SJSA1 (cell line): ENCODE measurements at places on chromosomes 6 and 20. TPM values are rescaled to one million over a fixed set of nuclear protein-coding genes. Genes with fewer than 3 reads are reported as not detected.

DNA sequence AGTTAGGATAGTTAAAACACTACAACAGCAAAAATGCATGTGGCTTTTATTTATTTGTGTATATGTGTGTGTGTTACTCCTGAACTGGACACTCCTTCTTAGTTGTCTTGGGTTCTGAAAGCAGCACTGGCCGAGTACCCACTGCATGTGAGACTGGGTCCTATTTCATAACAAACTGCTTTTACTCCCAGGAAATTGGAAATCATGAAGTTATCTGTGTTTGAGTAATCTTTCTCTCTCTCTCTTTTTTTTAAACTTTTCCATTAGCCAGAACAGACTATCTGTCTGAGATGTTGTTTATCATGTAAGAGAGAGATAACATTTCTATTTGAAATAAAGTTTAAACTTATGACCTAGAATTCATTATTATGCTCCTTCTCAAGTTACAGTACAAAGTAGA, 110.4 kb downstream of the LIN28B start:
- no peak overlapping the region for H3K27ac ChIP-seq
- no peak overlapping the region for H3K4me3 ChIP-seq
- no peaks in the 10 kb centered on the region for H3K27me3 ChIP-seq
- H3K4me1 ChIP-seq, result no peaks in the 10 kb centered on the region
- H3K36me3 ChIP-seq, result no peaks in the 10 kb centered on the region

DNA sequence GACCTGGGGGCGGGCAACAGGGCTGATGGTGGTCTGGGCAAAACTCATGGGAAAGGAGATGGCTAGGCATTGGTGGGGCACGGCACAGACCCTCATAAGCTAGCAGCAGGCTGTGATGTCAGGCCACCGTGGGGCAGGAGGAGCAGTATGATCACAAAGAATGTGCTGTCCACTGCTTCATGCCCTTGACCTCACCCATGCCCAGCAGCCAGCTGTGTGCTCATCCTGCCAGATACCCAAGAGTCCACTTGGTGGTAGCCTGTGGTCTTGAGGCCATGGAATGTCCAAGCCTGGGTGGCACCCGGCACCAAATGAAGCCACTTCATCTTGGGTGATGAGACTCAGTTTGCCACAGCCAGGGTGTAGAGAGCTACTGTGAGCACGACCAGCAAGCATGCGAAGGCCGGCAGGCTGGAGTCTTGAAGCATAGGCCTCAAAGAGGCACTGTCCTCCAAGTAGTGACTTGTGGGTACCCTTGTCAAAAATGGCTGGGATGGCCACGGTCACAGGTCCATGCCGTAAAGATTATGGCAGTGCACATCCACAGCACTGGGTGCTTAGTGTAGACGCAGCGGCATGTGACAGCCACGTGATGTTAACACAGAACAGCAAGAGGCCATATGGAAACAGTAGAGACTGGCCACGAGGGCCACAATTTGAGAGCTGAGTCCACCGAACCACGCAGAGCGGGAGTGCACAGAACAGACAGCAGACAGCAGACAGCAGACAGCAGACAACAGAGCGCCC, 19.0 kb downstream of the PLAGL2 start:
- no peak overlapping the region for H3K4me3 ChIP-seq
- no peaks in the 10 kb centered on the region for H3K27me3 ChIP-seq
- DNase-seq, result no peak
- no peak overlapping the region for H3K27ac ChIP-seq
- peaks cover 25% of the 10 kb centered on the region for H3K36me3 ChIP-seq
- H3K4me1 ChIP-seq, result peaks cover 20% of the 10 kb centered on the region

DNA sequence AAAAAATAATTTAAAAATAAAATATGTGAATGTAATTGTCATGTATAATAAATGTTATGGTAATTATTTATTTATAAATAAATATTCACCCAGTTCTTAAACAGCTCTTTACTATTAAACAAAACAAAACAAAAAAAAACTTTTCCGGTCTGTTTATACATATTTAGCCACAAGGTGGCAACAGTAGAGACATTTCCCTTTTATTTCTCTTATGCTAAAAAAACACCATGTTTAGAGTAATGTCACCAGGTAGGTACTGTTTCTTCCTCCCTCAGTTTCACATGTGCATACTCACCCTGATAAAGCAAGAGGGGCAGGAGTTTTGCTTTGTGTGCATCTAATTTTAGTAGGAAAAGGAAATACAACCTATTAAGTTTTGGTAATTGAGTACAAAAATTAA, 610.4 kb upstream of the IMPG1 start:
- H3K36me3 ChIP-seq, result no peaks in the 10 kb centered on the region
- DNase-seq, result no peak
- H3K4me1 ChIP-seq, result no peaks in the 10 kb centered on the region
- H3K27ac ChIP-seq, result no peak overlapping the region

- no peak for DNase-seq
- no peaks in the 10 kb centered on the region for H3K27me3 ChIP-seq
- H3K4me1 ChIP-seq, result no peaks in the 10 kb centered on the region
- H3K4me3 ChIP-seq, result no peak overlapping the region
- no peak overlapping the region for H3K27ac ChIP-seq
- H3K36me3 ChIP-seq, result no peaks in the 10 kb centered on the region
Measured at GRCh38 chr6:7851780-7852179, 58.8 kb downstream of the TXNDC5 start.

- no peaks in the 10 kb centered on the region for H3K27me3 ChIP-seq
- no peak overlapping the region for H3K27ac ChIP-seq
- peaks cover 3% of the 10 kb centered on the region for H3K36me3 ChIP-seq
- H3K4me1 ChIP-seq, result no peaks in the 10 kb centered on the region
Measured at GRCh38 chr6:30283761-30284160, 43.0 kb upstream of the TRIM39 start.

DNA sequence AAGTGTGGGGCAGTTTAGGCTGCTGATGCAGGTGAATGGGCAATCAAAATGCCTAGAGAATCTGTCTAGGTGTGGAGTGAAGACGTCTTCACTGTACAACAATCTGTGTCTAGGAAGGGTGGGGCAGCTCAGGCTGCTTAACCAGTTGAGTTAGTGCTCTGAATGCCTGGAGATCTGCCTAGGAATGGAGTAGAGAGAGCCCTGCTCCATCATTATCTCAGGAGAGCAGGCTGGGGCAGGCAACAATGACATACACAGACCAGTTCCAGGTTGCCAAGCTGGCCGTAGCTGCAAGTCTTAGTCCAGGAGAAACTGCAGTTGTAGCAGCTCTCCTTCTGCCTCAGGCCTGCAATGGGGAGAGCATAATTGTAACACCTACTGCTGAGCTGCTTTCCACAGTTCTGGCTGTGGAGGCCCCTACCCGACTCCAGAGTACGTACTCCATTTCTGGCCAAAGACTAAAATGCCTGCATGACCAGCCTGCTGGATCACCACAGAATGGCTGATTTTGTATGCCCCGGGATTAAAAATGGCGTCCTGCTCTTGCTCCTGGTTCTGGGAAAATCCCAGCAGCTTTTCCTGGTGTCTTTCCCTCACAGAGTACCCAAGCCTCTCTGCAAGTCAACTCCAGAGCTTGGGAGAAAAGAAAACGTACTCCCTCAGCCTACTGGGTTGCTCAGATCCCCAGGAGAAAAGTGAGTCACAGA, 545.4 kb downstream of the ADGRB3 start:
- DNase-seq, result no peak
- no peaks in the 10 kb centered on the region for H3K27me3 ChIP-seq
- no peak overlapping the region for H3K27ac ChIP-seq

GRCh38 chr6:119129148-119129967, 50.9 kb upstream of the FAM184A start:
- no peaks in the 10 kb centered on the region for H3K36me3 ChIP-seq
- peak overlapping the region; percentile 24 for H3K27ac ChIP-seq
- no peaks in the 10 kb centered on the region for H3K27me3 ChIP-seq
- H3K4me3 ChIP-seq, result no peak overlapping the region
- peaks cover 14% of the 10 kb centered on the region for H3K4me1 ChIP-seq

- no peaks in the 10 kb centered on the region for H3K36me3 ChIP-seq
- no peak overlapping the region for H3K27ac ChIP-seq
- peaks cover 9% of the 10 kb centered on the region for H3K4me1 ChIP-seq
- no peak overlapping the region for H3K4me3 ChIP-seq
- no peaks in the 10 kb centered on the region for H3K27me3 ChIP-seq
- DNase-seq, result no peak
Measured at GRCh38 chr6:112258642-112259336, 4.4 kb upstream of the LAMA4 start.

GRCh38 chr6:144316862-144317195, 31.7 kb downstream of the UTRN start:
- peaks cover 27% of the 10 kb centered on the region for H3K4me1 ChIP-seq
- no peak for DNase-seq
- no peak overlapping the region for H3K4me3 ChIP-seq
- H3K27me3 ChIP-seq, result no peaks in the 10 kb centered on the region
- H3K36me3 ChIP-seq, result peaks cover 11% of the 10 kb centered on the region

GRCh38 chr6:15036690-15037245, 209.1 kb upstream of the JARID2 start:
- no peak overlapping the region for H3K4me3 ChIP-seq
- no peaks in the 10 kb centered on the region for H3K4me1 ChIP-seq
- no peak overlapping the region for H3K27ac ChIP-seq
- no peaks in the 10 kb centered on the region for H3K27me3 ChIP-seq

- peaks cover 15% of the 10 kb centered on the region for H3K4me1 ChIP-seq
- peaks cover 10% of the 10 kb centered on the region for H3K36me3 ChIP-seq
- peak overlapping the region; percentile 76 for H3K27ac ChIP-seq
- DNase-seq, result peak; percentile 70
Measured at GRCh38 chr6:106199998-106200397, 113.9 kb downstream of the PRDM1 start.

DNA sequence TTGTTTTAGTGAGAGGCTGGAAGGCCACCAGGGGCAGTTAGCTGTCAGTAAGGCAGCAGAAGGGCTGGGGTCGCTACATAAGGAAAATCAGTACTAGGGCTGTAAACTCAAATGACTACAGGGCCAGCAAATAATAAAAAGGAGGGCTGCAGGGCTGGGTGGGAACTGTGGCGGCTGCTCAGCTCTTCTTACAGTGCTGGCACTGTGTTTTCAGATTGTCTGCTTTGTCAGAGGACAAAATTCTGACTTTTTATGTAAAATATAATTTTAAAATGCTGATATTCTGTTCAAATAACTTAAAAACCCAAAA, 23.2 kb downstream of the HLA-A start:
- H3K27ac ChIP-seq, result peak overlapping the region; percentile 84
- DNase-seq, result no peak
- H3K4me1 ChIP-seq, result peaks cover 45% of the 10 kb centered on the region
- peak overlapping the region; percentile 31 for H3K4me3 ChIP-seq
- H3K36me3 ChIP-seq, result no peaks in the 10 kb centered on the region

- no peak for DNase-seq
- no peaks in the 10 kb centered on the region for H3K27me3 ChIP-seq
- H3K4me1 ChIP-seq, result peaks cover 20% of the 10 kb centered on the region
- H3K27ac ChIP-seq, result peak overlapping the region; percentile 4; the same call in 1 of the 2 replicates
- H3K4me3 ChIP-seq, result no peak overlapping the region
- H3K36me3 ChIP-seq, result peaks cover 21% of the 10 kb centered on the region
Measured at GRCh38 chr6:85669735-85670194, 27.1 kb upstream of the SYNCRIP start.

DNA sequence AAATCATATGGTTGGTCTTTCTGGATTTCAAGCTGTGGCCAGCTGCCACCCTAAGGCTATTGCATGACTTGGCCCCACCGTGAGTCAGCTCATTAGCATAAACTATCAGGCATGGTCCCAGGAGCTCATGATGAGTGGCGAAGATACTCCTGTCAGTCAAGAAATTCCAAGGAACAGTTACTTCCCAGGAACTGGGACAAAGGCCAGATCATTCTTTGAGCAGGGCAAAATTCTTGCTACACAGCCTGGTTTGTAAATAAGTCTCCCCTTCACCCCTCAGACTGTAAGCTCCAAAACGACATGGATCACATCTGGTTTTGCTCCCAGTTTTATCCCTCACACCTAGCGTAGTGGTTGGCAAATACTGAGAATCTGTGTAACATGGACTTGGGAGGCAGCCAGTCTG, 33.0 kb upstream of the KIAA1586 start:
- H3K4me3 ChIP-seq, result no peak overlapping the region
- H3K27me3 ChIP-seq, result no peaks in the 10 kb centered on the region
- DNase-seq, result peak; percentile 61
- H3K27ac ChIP-seq, result no peak overlapping the region
- H3K36me3 ChIP-seq, result no peaks in the 10 kb centered on the region

DNA sequence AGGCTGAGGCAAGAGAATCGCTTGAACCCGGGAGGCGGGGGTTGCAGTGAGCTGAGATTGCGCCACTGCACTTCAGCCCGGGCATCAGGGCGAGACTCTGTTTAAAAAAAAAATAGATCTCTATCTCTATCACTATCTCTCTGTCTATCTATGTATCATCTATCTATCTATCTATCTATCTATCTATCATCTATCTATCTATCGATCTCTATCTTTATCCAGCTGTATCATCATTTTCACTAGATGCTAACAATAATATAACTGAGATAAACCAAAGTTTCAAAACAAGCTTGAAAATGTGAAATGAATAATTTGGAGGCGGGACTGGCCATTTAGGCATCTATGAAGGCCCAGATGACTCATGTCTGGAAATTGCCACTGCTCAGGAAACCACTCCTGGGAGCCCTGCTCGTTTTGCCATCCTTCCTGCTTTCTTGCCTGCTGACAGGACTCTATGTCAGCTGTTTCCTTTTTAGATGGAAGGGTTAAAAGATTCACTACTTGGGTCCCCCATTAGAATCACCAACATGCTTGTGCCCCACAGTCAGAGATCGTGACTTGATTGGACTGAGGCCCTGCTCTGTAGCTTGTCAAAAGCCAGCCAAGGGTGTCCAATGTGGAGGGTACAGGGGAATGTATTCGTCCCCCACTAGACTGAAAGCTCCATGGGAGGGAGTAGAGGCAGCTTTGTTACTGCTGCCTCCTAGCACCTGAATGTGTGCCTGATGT, 61.7 kb downstream of the UTRN start:
- peak overlapping the region; percentile 55 for H3K27ac ChIP-seq
- peaks cover 40% of the 10 kb centered on the region for H3K4me1 ChIP-seq
- no peak overlapping the region for H3K4me3 ChIP-seq
- no peaks in the 10 kb centered on the region for H3K27me3 ChIP-seq

DNA sequence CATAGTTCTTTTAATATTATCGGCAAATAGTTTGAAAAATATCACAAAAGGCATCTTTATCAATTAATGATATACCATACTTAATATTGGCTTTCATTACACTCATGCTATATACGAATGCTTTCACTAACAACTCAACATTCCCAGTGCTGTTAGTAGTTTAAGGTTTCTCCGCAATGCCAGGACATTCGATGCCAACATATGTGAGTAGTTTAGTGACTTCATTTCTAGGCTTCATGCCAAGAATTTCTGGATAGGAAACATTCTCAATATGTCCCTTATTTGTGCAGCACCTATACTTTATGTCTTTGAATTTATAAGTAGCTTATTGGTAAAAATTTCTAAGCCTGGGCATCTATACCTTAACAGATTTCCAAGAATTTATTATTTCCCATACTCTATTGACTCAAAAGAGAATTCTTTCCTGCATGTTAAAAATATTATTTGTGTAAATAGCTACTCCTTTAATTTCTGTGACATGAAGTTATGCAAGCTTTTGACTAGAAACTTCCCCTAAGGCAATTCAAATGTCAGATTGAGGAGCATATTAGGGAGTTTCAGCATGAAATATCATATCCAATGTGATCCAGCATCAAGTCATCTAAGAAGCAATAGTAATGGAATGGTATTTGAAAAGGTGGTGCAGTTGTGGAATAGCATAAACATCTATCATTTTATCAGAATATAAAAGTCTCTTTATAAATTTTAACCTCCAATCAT, 236.0 kb upstream of the STXBP5 start:
- DNase-seq, result no peak
- no peaks in the 10 kb centered on the region; the same call in 1 of the 2 replicates for H3K27me3 ChIP-seq
- H3K4me1 ChIP-seq, result no peaks in the 10 kb centered on the region
- no peak overlapping the region for H3K27ac ChIP-seq

Gene GGTLC1
- not detected in 2 replicates for total RNA-seq

Gene CFAP61
- not detected in 2 replicates for total RNA-seq

Gene VWA7
- not detected in 2 replicates for total RNA-seq

Gene TREML2
- not detected in 2 replicates for total RNA-seq

Gene POM121L2
- total RNA-seq, result not detected in 2 replicates

Gene MATN4
- 0.50 TPM in 1 of 2 replicates, not detected in the other for total RNA-seq

Gene VSX1
- total RNA-seq, result not detected in 2 replicates
